ENCODE measurements at places on chromosomes 4 and X.
A peak's percentile ranks its signal among the peaks of the same experiment; 100 is the strongest.

- DNase-seq = no peak
These were observed 67.7 kb downstream of the TRMT44 start for GRCh38 chr4:8508266-8508665.

DNA sequence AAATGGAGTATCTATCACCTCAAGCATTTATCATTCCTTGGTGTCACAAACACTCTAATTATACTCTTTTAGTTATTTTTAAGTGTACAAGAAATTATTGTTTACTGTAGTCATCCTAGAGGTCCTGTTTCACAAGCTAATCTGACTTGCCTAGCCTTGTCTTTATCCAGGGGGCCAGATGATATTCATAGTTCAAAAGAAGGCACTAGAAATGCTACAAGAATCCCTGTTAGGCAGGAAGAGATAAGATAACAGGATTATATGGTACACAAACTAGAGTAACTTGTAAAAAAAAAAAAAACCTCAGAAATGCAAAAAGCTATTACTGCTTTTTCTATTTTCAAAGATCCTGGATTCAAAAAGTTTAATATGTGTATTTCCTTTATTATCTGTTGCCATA, 95.8 kb downstream of the MBNL3 start:
- DNase-seq = no peak

GRCh38 chr4:97432551-97432950, 710.7 kb downstream of the STPG2 start:
- no peak for DNase-seq

DNA sequence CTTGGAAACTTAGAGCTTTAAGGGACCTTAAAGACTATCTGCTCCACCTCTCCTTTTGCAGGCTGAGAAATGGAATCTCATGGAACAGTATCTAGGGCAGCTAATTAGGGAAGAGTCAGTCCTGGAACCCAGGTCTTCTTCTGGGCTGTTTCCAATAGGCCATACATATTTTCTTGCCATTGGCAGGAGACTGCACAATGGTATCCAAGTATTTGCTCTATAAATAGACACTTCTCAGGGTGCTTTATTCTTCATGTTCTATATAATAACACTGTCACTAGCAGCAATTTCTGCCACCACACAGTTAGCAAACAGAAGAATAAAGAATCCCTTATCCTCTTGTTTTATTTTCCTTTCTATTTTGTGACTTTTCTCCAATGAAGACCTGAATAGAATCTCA, 291.7 kb downstream of the C4orf33 start:
- DNase-seq = no peak

DNA sequence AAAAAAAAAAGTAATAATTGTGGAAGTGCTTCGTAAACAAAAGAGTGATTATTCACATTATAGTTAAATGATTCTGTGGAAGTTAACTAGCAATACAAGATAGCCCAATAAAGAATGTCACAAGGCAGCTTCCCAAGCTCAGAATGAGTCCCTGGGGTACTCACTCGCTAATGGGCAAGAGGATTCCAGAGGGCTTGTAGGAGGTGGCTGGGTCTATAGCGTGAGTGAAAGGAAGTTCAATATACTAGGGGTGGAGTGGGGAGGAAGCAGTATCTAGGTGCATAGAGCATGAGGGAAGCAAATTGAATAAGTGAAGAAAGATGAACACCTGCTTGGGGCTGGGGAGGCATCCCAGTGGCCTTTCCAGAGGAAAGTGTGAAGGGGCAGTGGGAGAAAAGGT, 42.5 kb downstream of the RTL5 start:
- no peak for DNase-seq

DNA sequence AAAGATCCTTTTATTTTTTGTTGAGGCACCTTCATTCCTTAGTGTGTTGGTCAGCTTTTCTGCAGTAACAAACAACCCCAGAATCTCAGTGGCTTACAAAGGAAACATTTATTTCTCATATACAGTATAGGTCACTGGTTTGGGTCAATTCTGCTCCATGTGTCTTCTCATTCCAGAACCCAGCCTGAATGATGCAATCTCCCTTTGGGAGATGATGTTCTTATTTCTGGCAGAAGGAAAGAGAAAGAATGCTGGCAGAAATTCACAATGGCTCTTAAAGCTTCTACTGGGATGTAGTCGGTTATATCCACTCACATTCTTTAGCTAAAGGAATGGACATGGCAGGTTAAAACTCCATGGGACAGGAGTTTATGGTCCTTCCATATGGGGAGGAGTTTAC, 42.3 kb downstream of the IDS start:
- DNase-seq = no peak

DNA sequence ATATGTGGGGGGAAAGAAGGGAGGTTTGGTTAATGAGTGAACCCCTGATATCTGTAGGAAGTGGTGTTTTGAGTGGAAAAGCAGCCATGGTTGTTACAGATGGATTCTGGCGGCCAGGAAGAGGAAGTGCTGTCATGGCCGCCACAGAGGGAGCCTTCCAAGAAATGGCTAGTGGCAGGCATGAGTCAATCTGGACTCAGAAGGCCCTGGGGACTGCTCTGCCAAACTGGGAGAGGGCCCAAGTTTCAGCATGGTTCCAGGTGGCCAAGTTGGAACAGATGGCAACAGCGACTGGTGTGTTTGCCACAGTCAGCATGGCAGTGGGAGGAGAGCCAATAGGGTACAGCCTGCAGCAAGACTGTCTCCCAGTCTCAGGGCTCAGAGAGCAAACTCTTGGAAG, 32.5 kb downstream of the ETDB start:
- DNase-seq = no peak

- DNase-seq = no peak
These were observed 151.5 kb downstream of the CORIN start for GRCh38 chr4:47686294-47686872.

DNA sequence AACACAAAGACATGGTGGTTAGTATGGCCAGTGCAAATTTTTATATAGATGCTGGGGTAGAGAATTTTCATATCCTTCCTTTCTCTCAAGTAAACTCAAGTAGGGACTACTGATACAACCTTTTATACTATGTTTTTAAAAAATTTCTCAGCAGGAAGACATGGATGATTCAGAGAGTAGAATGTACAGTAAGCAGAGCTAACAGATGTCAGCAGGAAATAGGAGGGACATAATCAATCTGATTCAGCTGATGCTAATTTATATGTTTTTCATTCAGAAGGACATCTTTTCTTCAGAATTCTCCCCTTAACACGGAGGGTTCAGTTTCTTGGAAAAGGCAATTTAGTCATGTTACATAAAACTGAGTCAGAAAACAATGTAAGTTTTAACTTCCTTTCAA, 95.4 kb downstream of the GRIA2 start:
- DNase-seq = no peak

GRCh38 chr4:98564852-98565251, 93.6 kb downstream of the TSPAN5 start:
- DNase-seq = no peak

DNA sequence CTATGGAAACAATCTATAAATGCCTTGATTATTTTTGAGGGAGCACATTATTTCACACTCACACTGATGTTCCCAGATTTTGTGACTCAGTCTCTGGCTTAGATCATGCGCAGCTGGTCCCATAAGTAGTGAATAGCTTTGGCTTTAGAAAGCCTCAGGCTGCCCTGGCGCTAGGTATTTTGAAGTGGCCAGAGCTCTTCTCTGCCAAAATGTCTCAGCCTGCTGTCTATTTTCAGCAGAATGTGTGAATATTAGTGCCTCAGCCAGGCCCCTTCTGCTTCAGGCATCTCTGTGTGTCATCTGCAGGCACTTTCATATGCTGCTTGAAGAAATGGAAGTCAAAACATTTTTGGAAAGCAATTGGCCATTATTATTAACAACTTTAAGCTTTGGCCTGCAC, 931.0 kb upstream of the INTU start:
- no peak for DNase-seq

DNA sequence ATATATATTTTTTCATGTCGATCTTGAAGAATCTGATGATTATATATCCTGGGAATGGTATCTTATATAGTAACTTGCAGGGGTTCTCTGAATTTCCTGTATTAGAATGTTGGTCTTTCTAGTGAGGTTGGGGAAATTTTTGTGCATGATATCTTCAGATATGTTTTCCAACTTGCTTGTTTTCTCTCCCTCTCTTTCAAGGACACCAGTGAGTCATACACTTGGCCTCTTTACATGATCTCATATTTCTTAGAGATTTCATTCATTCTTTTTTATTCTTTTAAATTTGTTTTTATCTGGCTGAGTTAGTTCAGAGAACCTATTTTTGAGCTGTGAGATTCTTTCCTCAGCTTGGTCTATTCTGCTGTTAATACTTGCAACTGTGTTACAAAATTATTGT, 27.2 kb upstream of the C4orf17 start:
- DNase-seq = no peak

DNA sequence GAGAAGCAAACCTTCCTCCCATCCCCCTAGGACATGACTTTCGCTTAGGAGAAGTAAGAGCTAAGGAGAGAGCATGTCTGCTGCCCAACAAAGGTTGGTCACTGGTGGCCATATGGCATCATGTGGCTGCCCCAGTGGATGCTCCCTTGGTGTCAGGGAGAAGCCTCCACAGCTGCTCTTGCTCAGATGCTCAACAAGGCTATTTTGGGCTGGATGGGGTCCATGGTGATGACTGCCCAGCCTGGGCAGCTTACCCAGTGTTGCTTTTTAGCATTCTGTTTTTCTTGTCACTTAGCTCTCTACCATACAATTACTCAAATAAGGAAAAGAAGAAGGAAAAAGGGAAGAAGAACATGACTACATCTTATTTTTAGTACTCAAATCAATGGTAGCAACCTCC, 48.9 kb upstream of the PPARGC1A start:
- no peak for DNase-seq

DNA sequence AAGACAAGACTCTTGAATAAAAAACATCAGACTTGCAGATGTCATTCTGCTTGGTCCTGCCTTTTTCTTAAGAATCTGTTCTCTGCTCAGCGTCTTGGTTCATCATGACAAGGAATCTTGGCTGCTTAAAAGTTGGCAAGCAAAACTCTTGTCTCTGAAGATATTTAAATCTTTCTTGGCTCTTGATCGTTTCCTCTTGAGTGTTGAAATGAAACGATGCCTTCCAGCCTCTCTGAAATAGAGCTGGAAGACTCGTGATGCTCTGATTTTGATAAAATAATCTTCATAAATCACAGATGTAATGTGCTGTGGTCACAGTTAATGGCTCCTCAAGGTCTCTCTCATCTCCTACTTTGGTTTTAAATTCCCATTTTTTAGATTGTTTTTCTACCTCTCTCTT, 39.9 kb upstream of the TMEM192 start:
- no peak for DNase-seq

DNA sequence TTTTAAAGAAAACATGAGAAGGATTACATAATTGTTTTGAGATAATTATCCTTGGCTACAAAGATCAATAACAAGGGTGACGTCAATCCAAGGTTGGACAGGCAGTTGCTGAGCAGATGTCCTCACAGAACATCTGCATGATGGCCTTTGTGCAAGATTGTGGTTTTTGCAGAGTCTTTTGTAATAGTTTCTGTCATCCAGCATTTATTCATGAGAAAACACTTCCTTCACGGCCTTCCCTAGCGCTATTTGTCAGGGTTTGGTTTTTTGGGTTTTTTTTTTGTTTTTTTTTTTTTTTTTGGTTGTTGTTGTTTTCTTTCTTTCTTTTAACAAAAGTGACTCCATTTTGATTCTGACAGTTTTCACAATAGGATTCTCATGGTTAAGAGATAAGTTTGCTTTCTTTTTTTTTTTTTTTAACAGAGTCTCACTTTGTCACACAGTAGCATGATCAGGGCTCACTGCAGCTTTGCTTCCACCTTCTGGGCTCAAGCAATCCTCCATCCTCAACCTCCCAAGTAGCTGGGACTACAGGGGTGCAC, 31.5 kb upstream of the ELF2 start:
- DNase-seq = no peak

DNA sequence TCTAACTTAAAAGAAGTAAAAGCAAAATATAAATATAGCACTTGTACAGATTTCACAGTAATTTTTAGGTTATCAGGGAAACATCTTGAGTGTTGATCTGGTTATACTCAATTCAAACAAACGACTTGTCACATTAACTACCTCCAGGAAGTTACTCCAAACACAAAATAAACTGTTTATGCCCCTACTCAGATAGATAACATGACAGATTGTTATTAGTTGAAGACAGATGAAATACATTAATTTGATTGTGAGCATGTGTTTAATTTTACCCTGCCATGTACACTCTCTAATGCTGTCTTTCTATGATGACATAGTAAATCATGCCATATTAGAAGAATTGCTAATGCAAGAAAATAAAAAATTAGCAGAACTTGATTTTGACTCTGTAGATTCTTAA, 88.0 kb downstream of the RAB28 start:
- no peak for DNase-seq

GRCh38 chrX:16308773-16309172, 141.5 kb downstream of the MAGEB17 start:
- no peak for DNase-seq

GRCh38 chrX:78119521-78120227, 15.6 kb downstream of the PGK1 start:
- no peak for DNase-seq

GRCh38 chr4:56786955-56787354, 34.5 kb downstream of the SPINK2 start:
- no peak for DNase-seq

DNA sequence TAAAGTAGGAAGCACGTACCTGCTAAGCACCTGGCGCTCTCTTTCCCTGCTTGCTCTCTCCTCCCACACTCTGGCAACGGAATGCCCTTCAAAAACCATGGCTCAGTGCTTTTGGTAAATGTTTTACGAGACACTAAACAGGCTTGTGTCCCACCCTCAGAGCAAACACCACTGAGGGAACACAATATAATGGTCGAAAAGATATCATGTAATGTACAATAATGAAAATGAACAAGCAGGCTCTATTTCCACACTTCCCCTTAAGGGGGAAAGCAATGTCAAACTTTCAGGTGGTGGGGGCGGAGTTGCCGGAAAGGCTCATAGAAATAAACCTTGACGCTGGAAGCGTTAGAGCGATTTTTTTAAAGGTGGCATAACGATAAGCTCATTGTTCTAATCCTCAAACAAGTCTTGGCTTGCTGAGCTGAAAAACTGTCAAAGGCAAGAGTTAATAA, 115.1 kb downstream of the RBM47 start:
- DNase-seq = peak; percentile 66

GRCh38 chr4:73679836-73680235, 59.6 kb upstream of the RASSF6 start:
- DNase-seq = no peak

- no peak for DNase-seq
These were observed 48.2 kb upstream of the PHOX2B start for GRCh38 chr4:41796545-41797210.

DNA sequence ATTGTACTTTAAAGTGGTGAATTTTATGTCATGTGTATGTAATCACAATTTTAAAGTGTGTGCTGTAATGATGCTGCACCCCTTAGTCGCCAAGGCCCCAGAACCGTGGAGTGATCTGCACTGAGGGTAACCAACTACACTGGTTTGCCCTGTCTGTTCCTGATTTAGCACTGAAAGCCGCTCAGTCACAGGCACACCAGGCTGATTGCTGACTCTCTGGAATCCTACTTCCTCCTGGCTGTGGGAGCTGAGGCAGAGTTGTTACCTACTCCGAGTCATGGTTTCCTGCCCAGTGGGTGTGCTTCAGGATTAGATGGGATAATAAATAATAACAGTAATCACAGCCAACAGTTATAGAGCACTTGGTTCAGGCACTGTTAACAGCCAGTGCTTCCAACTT, 645.4 kb downstream of the BCOR start:
- no peak for DNase-seq

All from DMS79 (cell line).